HFF-Myc (cell line): ENCODE measurements at places on chromosomes 3 and 15.

DNA sequence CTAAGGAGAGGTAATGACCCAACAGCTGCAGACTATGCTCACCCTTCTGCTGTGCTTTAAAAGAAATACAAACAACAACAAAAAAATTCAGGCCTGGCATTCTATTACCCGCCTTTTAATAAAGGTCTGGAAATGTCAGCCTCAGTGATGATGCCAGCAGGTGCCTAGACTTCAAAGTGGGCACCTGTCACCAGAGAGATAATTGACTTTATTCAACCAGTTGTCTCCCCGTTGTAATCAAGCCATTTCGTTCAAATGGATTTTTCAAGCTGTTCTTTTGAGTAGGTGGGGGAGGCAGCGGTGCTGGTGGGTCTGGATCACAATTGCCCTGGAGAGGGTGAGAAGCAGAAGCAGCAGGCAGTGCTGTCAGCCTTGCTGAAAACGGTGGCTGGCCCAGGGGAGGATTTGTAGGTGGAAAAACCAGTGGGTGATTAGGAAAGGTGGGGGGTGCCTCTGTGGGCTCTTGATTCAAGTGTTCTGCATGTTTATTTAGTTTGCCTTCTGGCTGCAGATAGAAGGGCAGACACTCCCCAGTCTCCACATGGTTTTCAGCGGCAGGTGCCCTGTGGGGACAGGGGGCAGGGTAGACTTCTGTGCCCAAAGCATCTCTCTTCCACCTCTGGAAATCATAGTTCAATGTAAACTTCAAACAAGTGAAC is 300.2 kb upstream of the SLCO3A1 start:
- no peak for DNase-seq

- no peak for DNase-seq
Measured at GRCh38 chr3:149174901-149175300, 45.5 kb downstream of the HPS3 start.

GRCh38 chr3:2921903-2922302 is 188.3 kb downstream of the IL5RA start:
- DNase-seq: no peak

- no peak for DNase-seq
Measured at GRCh38 chr3:19967812-19968211, 20.9 kb downstream of the RAB5A start.

- DNase-seq: no peak
Measured at GRCh38 chr3:8500319-8500988, 1.2 kb upstream of the LMCD1 start.

DNA sequence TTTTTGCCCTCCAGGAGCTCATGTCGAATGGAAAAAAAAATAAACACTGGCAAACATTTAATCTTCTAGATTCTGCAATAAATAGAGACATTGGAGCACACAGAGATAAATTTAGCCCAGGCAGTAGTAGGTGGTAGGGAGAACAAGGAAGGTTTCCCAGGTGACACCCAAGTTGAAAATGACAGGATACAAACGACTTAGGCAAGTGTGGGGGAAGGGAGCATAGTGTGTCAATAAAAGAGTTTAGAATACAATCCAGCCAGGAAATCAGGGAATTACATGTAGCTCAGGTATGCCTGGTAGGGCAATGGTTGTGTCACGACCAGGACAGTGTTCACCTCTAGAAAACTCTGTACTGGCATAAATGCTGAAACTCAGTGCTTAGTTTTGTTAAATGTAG is 364.6 kb upstream of the AGTR1 start:
- no peak for DNase-seq

- DNase-seq: no peak
Measured at GRCh38 chr3:99286266-99286845, 352.0 kb upstream of the COL8A1 start.

GRCh38 chr15:101618076-101618475 is 34.1 kb downstream of the TM2D3 start:
- no peak for DNase-seq

GRCh38 chr15:68791431-68792283 is 29.0 kb downstream of the ANP32A start:
- no peak for DNase-seq

DNA sequence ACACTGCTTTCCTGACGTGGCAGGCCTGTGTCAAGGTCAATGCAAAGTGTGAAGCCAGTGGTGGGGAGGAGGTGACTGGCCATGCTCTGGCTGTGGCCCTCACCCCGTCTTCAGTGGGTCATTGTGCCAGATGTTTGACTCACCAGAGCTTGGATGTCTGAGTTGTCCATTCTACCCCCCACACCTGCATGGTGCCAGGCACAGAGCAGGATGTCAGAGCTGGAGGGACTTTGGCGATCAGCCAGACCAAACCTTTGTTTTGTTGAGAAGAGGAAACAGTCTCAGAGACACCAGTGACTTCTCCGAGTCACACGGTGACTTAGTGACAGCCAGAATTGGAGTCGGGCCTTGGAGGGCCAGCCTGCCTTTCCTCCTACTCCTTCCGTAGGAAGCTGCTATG is 49.5 kb downstream of the SMAD6 start:
- DNase-seq: no peak

- DNase-seq: no peak
Measured at GRCh38 chr3:9311228-9311627, 51.6 kb upstream of the THUMPD3 start.

DNA sequence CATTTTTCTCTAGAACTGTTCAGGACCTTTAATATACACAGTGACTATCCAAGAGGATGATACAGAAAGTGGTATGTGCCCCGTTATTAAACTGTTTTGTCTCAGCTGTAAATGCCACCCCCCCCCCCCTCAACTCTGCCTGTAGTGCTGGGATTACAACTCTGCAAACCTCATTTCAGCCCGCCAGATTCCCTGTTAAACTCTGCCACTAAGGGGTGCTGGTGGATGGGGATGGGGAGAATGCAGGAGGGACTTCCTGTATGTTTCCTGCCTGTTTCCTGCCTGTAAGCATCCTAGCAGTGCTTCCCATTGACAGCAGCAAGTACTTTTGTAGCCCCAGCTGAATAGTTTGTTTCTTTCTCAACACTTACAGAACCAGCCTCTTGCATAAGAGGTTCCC is 301.7 kb upstream of the RORA start:
- no peak for DNase-seq

DNA sequence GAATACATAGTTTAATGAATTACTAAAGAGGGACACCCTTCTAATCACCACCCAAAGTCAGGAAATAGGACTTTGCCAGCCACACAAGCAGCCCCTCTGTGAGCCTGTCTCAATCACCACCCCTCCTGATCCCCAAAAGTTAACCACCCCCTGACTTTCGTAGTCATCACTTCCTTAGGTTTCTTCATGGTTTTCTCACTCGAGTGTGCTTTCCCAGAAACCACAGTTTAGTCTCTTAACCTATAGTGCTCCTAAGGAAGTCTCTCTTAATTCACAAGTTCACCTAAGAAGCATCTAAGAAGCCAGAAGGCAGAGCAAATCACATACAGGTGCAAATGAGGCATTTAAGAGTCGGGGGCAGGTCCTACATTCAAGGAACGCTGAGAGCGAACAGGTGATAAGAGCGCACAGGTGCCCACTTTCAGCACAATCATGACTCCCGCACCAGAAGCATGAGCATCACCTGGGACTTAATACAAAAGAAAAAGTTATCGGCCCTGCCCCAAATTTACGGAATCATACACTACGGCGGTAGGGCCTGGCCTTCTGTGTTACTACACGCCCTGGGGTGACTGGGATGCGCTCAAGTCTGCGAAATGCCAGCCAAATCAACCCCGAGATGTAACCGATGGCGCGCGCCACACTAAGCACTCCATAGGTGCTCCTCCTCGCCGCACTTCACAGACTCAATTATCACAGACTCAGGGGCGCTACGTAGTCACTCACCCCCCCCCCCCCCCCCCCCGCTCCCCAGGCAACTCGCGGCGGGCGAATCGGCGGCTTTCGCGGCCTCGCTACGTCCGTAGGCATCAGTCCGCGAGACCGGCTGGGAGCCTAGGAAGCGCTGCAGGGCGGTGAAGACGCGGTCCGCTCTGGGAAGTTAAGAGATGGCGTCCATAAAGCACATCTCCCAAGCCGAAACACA is 815 bp downstream of the ULK4 start:
- peak; percentile 9 for DNase-seq

- no peak for DNase-seq
Measured at GRCh38 chr3:77536038-77536775, 496.3 kb downstream of the ROBO2 start.

DNA sequence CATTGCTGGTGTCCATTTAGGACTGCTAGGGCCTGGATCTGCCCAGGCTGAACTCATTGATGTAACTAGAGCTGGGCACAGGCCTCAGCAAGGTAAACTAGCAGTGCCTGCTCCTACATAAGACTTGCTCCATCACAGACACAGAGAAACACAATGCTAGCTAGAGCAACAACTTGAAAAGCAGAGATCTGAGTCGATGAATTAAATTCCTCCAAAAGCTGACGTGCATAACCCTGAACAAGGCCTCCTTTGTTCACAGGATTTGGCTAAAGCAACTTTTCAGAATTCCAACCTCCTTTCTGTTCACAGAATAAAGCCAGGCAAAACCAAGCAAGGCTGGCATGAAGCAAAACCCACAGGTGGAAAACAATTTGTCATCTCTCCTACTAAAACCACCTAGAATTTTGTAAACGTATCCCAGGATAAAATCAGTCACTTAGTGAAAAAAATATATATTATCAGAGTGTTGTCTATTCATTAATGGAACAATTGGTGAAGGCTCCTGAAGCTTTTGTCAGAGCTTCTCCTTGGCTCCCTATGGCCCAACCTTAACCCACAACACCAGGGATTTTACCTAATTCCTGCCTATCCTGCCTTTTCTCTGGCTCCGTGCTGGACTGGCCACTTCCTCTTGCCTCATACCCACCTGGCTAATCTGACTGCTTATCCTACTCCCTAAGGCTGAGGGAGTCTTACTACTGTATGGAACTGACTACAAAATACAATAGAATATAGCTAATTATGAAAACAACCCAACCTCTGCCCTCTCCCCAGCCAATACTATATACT is 39.9 kb downstream of the PLCH1 start:
- no peak for DNase-seq

- DNase-seq: no peak
Measured at GRCh38 chr15:64373360-64373759, 7.9 kb downstream of the PCLAF start.

DNA sequence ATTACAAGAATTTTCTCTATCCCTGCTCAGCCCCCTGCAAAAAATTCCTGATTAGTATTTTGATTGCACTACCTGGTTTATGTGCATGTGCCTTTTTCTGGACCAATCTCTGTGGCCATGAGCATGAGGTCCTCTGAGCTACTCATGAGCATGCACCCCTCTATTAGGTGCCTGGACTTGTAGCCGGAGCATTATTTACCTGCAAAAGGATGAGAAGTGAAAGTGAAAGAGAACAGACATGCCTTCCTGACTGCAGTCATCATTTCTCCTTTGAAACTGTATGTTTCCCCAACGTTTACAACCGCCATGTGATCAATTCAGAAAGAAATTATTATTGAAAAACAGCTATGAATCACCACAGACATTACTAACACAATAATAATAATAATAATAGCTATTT is 1008.8 kb downstream of the ROBO2 start:
- DNase-seq: no peak

DNA sequence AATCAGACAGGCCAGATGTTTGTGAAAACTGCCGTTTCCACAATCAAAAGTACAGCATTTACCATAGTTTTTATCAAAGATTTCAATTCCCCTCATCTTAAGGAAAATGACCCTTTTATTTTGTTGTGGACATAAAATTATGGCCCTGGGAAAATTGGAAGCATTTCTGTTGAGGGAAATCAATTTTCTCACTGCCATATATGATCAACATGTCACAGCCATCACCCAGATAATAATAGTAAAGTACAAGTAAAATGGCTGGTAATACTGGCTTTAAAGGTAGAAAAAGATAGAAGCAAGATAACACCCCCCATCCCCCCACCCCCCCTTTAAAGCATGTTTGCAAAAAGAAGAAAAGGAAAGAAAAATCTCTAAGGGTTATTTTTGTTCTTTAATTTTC is 311.7 kb downstream of the WDR72 start:
- DNase-seq: no peak

GRCh38 chr3:74614107-74614967 is at the start of gene CNTN3:
Gene CNTN3, minus strand, starts transcription at chr3:74614659. Its CDS starts 93,547 bp downstream, at chr3:74521112.
- no peak for DNase-seq

DNA sequence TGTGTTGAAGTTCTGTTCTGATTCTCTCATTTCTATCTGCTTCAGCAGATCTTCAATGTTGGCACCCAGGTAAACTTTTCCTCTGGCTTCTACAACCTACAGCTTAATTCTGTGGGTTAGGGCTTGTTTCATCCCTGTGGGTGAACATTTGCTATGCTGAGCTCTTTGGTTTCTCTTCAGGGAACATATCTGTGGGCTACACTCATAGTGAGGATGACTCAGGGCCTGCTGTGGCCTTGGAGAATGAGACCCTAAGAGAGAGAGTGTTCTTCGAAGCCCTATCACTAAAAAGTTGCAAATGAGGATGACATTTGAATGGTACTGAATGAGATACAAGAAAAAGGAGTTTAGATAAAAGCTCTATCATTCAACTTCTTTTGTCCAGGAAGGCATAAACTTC is 346.2 kb upstream of the CBLB start:
- DNase-seq: no peak

DNA sequence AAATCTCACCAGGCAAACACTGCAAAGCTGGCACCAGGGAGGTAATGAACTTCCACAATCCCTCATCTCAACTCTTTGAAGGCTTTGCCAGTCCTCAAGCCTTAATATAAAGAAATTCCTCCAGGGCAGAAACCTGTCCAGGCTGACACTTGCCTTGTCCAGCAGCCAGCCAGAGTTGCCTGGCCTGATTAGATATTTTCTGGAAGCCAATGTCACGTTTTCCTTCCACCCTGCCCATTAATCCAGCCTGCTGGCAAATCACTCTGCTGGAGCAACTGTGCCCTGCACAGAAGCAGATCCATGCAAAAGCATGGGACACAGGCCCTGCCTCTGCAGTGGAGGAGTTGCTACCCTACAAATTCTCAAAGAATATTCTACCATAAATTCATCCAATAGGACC is 56.5 kb downstream of the HEG1 start:
- DNase-seq: no peak

- no peak for DNase-seq
Measured at GRCh38 chr3:142987080-142987700, 14.2 kb upstream of the U2SURP start.

- DNase-seq: no peak
Measured at GRCh38 chr3:82001276-82001923, 240.0 kb upstream of the GBE1 start.

- no peak for DNase-seq
Measured at GRCh38 chr15:37773111-37773860, 161.2 kb upstream of the TMCO5A start.

GRCh38 chr15:57916695-57917094 is 148.8 kb downstream of the ALDH1A2 start:
- no peak for DNase-seq

DNA sequence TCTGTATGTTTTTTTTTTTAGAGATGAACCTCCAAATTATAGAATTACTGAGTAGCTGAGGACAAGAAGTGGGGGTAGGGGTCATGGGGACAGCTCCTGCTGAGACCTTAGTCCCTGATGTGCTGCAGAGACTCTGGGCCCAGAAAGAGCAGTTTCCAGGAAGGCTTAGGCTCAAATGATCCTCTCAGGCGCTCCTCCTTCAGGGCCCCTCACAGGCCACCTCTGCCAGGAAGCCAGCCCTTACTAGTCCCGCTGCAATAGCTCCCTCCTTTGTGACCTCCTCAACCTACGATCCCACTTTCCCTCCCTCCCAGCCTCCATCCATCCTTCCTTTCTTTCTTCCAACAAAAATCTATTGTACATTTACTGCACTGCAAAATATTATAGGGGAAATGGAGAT is 24.6 kb downstream of the SLC28A1 start:
- DNase-seq: no peak

- no peak for DNase-seq
Measured at GRCh38 chr3:54619531-54619930, 308.3 kb downstream of the LRTM1 start.

- DNase-seq: no peak
Measured at GRCh38 chr3:170749765-170750477, 120.1 kb downstream of the RPL22L1 start.
